Activated CD4-positive, alpha-beta memory T cell treated with anti-CD3 and anti-CD28 coated beads, Interleukin-2, amount 10 ng/mL, durations not matched to agents 7 days and 5 days (primary cell): ENCODE measurements at places on chromosomes 4 and X.

DNA sequence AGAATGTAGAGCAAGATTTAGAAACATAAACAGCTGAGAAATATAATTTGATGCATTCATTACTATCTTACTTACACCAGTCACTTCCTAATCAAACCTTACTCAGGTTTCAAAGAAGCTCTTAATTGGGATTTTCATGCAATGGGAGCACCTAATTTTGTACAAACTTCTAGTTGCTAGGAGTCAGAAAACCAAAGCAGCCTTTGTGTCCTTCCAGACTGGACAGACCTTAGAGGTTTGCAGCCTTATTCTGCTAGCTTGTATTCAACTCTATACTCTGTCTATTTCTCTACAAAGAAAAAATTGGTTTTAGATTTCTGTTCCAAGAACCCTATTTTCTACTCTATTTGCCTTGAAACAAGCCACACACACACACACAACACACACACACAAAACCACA is 19.4 kb downstream of the GABRA2 start:
- no peak for DNase-seq

GRCh38 chrX:119516157-119516702 is 48.0 kb downstream of the SLC25A5 start:
- DNase-seq: peak; percentile 41

DNA sequence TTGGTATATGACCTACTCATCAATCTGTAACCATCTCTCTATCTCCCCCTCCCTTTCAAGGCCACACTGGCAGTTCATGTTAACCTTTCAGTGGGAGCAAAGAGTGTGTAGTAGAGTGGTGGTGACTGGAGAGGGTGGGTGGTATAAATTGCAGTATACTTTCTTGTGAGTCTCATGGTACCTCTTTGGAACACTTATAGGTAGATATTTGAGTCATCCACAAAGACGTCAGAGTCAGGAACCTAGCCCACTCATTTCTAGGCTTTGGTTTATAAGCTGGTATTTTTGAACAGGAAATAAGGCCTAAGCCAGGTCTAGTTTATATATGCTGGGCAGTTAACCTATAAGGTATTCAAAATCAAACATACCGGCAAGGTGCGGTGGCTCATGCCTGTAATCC is 36.3 kb downstream of the RLIM start:
- DNase-seq: no peak

GRCh38 chrX:133511041-133511440 is 95.8 kb upstream of the GPC4 start:
- no peak for DNase-seq

DNA sequence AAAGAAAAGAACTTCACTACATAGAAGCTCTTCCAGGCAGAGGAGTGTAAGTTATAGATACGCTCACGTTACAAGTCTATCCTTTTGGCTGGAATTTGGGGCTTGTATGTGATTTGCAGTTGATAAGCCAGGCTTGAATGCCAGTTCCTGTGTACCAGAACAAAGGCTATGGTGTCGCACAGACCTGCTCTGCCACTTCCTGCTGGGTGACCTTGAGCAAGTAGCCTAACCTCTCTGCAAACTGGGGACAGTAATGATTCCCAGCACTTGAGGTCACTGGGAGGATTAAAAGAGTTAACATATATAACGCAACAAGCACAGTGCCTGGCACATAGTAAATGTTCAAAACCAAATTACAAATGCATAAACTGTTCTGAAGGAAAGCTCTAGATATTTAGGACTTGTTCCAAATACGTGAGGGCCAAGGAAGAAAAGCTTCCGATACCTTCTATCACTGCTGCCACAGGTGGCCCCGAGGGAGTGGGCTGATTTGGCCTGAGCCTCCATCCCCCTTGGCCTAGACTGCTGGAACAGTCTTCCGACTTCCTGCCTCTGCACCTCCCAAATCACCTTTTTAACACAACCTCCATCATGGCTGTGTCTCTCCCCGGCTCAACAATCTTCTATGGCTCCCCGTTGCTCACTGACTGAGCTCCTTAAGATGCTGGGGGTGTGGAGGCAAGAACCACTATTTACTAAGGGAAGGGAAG is 1.3 kb upstream of the SOWAHD start:
- peak; percentile 26 for DNase-seq

DNA sequence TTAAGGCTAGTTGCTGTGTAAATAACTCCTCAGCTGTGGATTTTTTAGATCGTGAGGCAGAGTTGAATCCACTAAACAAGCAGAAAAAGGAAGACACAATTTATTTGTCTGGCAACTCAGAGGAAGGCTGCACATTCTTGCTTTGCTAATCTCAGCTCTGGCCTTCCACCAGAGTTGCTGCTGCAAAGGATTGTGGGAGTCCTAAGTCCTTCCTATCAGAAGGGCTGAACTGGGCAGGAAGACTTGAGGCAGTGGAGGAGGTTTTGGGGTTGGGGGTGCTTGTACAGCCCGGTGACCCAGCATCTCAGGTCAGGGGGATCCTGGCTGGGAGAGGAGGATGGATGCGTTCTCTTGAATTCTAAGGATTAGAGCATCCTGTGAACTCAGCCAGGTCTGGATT is 11.0 kb upstream of the VSIG1 start:
- no peak for DNase-seq
